Activated CD8-positive, alpha-beta memory T cell treated with anti-CD3 and anti-CD28 coated beads for 4 hours (primary cell): ENCODE measurements at places on chromosomes 2 and 18.

- DNase-seq: no peak
Measured at GRCh38 chr2:28610583-28611201, 114.8 kb downstream of the PLB1 start.

GRCh38 chr18:22547807-22548561, 130.3 kb upstream of the CTAGE1 start:
- no peak for DNase-seq

DNA sequence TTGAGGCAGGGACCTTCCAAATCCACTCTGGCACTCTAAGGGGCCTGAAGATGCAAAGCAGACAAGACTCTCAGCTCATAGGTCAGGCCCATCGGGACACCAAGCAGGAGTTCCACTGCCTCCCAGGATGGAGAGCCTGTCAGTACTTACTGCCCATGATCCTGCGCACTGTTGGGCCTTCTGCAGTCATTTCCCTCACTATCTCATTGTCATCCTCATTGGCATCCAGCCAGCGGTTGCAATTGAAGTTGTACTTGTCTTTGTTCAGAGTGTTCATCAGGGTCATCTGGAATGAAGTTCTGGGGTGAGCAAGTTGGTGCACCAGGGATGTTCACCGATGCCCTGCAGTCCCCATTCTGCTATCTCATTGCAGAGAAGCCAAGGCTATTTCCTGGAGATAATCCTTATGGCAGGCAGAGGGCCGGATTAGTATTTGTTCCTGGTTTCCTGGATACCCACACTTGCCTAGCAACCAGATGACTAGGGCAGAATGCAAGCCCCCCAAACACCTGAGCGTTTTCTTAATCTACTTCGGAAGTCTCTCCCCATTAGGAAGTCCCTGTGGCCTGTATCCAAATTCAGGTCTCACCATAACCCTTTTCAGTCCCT, 65.1 kb downstream of the LOXHD1 start:
- no peak for DNase-seq

GRCh38 chr2:100891906-100892642, 72.1 kb downstream of the NPAS2 start:
- DNase-seq: no peak

GRCh38 chr2:60337142-60337497, 216.3 kb downstream of the BCL11A start:
- no peak for DNase-seq

DNA sequence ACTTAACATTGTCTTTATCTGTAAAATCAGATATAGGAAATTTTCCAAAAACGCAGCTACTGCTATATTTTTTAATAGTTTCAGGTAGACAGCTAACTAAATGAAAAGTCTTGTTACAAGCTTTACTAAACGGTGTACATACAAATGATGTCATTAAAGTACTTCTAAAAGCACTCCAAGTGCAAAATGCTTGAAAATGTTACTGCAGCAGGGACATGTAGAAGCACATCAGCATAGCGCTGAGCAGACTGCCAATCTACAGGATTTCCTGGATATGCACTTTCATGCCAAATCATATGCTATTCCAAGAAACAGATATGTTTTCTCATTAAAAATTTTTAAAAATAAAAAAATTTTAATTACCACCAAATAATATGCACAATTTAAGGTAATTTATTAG, 61.7 kb downstream of the SMAD2 start:
- no peak for DNase-seq

DNA sequence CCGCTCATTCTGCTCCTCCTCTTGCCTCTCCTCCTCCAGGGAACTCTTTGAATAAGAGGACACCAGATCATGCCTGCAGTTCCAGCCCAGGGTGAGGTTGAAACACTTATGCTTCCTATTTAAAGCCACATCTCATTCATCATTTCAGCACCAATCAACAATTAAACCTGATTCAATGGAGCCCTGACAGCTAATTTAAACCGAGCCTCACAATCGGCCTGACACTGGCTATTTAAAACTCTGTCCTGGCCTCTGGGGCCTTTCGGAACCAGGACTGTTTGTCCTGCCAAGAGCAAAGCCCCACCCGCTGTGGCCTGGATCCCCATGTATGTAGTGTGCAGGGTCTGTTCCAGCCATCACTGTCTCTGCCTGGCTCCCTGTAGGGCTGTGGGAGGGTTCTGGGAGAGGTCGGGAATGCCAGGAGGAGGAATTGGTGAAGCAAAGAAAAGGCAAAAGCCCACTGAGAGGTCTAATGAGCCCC, 97.4 kb downstream of the MCFD2 start:
- no peak for DNase-seq

- DNase-seq: no peak
Measured at GRCh38 chr2:235537186-235537585, 43.3 kb downstream of the AGAP1 start.

- no peak for DNase-seq
Measured at GRCh38 chr2:101518578-101519492, 43.9 kb upstream of the RFX8 start.

- no peak for DNase-seq
Measured at GRCh38 chr2:83823229-83823628, 635.9 kb downstream of the SUCLG1 start.

GRCh38 chr2:58047373-58047935, 848 bp downstream of the VRK2 start:
- DNase-seq: no peak

DNA sequence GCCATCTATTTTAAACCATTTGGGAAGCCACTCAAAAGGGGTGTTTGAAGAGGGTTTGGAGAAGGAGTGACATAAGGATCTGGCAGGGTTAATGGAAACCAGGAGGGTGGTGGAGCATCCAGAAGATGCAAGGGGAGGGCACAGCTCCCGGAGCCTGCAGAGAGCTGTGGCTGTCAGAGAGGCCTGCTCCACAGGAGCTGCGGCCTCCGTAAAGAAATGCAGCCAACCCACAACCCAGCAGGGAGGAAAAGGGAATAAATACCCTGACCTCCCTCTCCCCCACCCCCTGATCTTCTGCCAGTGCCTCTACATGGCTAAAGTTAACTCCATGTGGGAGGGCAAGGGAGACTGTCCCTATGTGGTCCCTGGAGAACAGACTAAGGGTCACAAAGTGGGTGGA, 567.1 kb upstream of the POU3F3 start:
- DNase-seq: no peak

DNA sequence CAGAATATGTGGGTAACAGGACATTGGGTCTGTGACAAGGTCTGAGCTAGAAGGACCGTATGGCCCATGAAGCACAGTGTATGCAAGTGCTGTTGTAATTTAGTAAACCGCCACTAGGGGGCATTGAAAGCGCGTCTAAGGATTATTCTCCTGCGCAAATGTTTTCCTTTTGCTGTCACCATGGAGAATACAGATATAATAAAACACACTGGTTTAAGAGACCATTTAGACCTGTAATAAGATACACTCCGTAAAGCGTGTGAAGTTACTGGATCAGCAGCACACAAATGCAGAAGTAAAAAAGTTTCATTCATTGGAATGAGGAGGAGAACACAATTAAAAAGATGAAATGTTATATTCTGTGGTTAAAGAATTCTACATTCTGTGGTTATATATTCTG, 272.4 kb downstream of the AGAP1 start:
- DNase-seq: peak; percentile 9

DNA sequence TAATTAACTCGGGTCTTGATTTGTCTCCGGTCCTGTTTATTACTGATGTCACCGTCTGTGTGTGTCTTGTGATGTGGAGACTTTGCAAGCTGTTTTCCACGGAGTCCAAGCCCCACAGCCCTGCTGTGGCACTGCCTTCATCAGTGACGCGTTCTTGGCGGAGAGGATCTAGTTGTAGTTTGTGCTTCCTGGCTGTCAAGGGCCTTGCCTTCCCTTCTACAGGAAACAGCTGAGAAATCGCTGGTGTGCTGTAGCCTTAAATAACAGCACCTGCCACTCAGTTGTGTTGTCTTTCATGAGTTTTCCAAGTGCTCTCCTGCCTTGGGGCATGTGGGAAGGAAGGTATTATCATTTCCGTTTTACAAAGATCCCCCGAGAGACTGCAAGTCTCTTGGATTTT, 26.3 kb downstream of the CTIF start:
- DNase-seq: no peak

DNA sequence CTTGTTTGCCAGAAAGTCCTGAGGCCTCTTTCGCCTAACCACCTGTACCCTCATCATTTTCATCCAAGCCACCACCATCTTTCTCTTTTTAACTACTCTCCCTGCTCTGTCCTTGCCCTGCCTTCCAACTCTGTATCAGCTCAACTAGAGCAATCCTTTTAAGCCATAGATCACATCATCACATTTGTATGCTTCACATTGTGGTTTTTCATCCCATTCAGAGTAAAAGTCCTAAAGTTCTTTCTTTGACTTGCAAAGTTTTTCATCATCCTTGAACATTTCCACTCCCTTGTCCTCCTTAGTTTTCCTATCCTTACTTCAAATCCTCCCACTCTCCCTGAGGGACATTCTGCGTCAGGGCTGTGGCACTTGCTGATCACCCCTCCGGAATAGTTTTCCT, 73.9 kb downstream of the SLC39A10 start:
- DNase-seq: no peak

- DNase-seq: no peak
Measured at GRCh38 chr2:174338671-174339560, 4.2 kb downstream of the SP9 start.

DNA sequence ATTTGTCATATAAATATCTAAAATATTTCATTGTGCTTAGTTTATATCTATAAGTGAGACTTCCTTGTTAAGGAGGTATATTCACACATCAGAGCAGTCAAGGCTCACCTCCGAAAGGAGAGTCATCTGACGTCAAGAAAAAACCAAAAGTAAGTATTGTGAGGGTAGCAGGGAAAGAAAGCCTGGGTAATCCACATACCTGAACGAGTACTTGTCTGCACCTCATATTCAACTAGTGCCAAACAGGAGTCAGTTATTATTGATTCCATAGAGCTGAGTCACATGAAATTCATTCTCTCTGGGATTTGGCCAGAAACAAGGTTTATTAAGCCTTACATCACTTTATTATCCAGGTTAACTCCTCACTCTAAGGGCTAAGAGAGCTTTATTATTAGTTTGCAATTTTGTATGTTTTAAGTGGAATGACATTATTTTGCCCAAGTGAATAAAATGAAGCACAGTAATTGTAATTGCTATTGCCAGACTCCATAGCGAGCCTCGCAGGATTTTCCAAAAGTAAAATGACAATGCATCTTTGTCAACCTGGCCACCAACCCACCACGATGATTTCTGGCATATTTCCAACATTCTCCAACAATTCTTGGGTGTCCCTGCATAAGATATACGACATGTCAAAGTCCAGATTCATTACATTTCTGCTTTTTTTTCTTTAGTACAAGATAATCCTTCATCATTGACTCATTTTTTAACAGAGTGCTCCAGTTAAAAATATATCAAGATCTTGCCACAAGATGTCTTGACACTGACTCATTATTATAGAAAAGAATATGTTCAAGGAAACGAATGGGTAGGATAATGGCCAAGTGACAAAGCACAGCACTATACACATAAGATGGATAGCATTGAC, 1210.4 kb upstream of the ACVR2A start:
- no peak for DNase-seq

DNA sequence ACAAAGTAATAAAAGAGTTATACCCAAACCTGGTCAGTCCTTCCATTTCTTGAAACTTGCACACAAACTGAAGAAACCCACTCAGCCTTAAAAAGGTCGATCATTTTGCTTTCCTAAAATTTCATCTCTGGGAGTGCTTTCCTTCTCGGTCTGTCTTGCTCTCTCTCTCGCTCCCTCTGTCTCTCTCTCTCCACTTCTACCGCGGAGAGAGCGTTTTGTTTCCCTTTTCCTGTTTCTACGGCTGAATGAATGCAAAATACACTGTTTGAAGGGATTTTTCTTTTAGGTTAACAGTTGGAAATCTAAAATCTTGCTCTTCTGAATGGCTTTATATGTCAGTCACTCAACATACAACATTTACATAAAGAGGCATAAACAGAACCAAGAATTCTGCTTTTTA, 424.2 kb downstream of the TGIF1 start:
- no peak for DNase-seq

DNA sequence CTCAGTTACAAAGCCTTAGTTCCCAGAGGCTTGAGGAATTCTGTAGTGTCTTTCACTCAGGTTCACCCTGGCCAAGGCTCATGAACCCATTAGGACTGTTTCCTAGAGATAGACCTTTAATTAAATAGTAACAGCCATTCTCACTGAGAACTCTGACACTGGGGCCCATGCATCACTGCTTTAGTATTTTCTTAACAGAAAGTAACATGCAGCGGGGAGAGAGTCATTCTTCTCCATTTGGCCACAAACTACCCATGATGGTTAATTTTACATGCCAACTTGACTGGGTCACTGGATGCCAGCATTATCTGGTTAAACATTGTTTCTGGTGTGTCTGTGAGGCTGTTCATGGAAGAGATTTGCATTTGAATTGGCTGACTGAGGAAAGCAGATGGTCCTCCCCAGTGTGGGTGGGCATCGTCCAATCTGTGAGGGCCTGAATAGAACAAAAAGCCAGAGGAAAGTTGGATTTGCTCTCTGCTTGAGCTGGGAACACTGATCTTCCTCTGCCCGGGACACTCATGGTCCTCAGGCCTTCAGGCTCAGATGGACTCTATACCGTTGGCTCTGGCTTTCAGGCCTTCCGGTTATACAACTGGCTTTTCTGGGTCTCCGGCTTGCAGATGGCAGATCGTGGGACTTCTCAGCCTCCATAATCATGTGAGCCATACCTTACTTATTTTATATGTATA, 5.6 kb upstream of the CPLX4 start:
- DNase-seq: no peak

DNA sequence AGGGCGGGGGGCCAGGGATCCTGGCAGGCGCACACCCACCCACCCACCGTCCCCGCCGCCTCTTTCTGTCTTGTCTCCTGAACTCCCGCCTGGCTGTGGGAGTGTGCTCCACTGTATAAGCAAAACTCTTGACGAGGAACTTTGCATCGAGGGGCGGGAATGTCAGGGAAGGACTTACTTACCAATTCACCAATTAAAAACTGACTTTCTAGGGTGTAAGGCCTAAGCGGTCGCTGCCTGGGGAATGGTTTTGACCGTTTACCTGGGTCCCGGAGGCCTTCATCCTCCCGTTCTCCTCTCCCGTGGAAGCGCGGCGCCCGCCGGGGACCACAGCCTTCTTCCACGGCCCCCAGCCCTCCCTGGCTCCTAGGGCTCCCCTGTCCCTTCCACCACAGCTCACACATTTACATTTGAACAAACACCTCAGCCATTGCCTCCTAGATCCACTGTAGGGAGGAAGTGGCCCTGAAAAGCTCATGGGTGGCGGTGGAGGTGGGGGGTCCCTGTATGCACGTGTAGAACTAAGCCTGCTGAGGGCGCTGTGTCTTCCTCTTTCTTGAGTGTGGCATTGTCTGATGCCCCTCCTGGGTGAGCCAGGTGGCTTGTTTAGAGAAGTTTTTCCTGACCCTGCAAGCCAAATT, 8.9 kb downstream of the ASIC4 start:
- DNase-seq: no peak

DNA sequence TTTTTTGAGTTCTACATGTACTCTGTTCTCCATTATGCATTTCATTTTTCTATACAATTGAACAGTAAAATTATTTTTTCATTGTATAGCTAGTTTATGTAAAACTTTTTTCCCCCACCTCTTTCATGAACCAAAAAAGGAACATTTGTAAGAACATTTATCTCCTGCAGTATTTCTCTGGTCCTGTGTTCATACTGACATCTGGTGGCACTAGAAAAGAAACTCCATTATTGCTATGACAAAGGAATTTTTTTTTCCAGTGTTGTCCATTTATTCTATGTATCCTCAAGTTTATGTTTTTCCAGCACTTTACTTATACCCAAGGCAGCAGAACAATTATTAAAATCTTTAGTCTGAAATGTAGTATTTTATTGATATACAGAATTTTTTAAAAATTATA, 27.4 kb upstream of the CHAC2 start:
- DNase-seq: no peak
